ENCODE measurements at places on chromosomes 16 and 17.

GRCh38 chr16:8943001-8943763, 20.5 kb downstream of the USP7 start:
- DNase-seq = no peak

DNA sequence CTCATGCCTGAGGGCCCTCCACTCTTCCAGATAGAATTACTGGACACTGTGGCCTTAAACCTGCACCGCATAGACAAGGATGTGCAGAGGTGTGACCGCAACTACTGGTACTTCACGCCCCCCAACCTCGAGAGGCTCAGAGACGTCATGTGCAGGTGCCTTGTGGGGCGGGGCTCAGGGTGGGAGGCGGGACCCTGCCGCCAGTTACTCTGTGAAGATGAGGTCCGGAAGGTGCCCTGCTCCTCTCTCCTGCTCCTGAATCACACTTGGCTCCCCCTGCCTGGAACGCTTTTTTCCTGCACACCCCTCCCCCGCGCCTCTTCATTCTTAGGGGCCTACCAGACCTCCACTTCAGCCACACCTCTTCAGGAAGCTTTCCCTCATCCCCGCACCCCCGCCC, 24.8 kb downstream of the MNT start:
- no peak for DNase-seq

GRCh38 chr16:12406158-12406557, 397.5 kb downstream of the CPPED1 start:
- DNase-seq = no peak

DNA sequence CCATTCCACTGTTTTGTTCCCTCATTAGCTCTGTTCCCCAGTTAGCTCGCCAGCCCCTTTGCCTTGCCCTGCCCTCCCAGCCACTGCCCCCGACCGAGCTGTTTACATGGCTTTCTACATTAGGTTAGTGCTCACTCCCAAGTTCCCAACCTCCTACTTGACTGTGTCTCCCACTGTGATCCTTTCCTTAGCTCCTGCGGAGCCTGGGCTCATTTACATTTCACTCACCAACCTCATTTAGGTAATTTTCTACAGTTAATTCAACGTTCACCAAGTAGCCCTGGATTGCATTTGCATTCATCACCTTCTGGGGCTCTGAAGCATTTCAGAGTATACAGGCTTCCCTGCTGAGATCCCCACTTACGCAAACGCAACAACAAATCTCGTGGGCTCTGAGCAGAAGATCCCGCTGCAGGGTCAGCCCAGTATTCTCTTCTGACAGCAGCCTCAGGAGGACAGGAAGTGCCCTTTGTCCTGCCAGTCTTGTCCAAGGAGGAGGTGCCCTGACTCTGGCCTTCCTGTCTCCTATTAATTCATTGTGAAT, 325.8 kb upstream of the CCL2 start:
- no peak for DNase-seq

- no peak for DNase-seq
Observed at GRCh38 chr17:64001763-64002529, 3.8 kb downstream of the PRR29 start.

GRCh38 chr17:8608001-8608400, 22.5 kb downstream of the MYH10 start:
- DNase-seq = no peak

DNA sequence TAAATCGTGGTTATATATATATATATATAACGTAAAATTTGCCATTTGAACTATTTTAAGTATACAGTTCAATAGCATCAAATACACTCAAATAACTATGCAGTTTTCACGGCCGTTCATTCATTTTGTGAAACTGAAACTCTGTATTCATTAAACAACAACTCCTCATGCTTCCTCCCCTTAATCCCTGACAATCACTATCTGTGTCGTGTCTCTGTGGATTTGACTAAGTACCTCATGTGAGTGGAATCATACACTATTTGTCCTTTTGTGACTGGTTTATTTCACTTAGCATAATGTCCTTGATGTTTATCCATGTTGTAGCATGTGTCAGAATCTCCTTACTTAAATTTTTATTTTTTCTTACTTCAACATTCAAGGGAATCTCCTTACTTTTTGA, 2.8 kb downstream of the CCL23 start:
- no peak for DNase-seq

GRCh38 chr17:28033972-28034714, 8.3 kb upstream of the NLK start:
- DNase-seq = no peak

DNA sequence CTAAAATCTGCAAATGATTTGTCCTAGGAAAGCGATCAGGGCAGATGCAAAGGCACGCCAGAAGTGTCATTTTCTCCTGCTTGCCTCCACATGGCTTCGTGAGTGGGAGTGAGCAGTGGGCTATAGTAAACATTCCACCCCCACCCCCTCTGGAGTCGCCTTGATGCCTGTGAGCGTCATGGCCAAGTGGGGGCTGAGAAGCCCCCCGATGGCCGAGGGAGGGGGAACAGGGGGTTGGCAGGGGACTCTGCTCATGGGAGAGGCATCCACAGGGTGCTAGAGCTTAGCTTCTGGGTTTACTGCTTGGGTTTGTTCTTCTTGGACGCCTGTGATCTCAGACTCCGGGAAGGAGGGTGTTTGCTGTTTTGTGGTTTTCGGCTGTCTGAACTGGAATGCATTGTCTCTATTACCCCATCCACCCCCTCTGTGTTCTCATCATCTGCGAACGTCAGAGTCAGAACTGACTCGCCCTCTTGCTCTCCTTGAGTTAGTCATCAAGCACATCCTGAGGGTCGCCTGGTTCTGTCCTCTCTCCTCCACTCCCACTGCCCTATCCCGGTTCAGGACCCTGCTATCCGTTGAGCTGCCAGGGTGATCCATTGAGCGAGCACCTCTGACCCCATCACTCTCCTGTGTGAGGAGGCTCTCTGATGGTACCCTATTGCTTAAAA, 15.4 kb downstream of the TNS4 start:
- DNase-seq = no peak

DNA sequence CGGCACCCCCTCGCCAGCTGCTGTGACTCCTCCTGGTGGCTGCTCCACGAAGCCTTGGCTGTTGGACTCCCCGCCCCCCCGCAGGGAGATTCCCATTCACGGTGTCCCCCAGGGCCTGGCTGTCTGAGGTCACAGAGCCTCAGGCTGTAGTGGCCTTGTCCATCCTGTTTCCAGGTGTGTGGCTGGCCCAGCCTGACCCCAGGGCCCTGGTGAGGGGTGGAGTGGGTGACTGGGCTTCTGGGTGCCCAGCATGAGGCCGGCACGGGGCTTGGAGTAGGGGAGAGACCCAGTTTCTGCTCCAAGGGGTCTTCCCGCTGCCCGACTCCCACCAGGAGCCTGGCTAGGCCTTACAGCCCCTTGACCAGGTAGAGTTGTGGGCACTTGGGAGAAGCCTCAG, 10.4 kb downstream of the PRSS27 start:
- DNase-seq = no peak

DNA sequence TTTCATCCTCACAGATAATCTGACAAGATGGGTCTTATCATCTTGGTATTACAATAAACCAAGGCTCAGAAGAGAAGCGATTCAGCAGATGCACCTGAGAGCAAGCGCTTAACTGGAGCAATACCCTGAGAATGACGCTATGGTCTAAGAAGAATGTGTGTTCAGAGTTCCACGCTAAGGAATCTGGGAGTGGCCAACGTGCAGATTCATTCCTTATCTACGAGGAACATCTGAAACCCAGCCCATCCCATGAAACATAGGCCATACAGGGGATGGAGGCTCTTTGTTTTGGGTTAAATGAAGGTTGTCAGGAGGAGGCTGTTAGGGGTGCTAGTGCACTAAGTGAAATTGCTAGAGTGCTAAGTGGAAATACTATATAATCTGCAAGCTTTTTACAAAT, 28.5 kb upstream of the KDM8 start:
- no peak for DNase-seq

- DNase-seq = no peak
Observed at GRCh38 chr17:13395862-13396261, 205.9 kb downstream of the HS3ST3A1 start.

GRCh38 chr16:83803811-83804210, 4.0 kb upstream of the HSBP1 start:
- no peak for DNase-seq

DNA sequence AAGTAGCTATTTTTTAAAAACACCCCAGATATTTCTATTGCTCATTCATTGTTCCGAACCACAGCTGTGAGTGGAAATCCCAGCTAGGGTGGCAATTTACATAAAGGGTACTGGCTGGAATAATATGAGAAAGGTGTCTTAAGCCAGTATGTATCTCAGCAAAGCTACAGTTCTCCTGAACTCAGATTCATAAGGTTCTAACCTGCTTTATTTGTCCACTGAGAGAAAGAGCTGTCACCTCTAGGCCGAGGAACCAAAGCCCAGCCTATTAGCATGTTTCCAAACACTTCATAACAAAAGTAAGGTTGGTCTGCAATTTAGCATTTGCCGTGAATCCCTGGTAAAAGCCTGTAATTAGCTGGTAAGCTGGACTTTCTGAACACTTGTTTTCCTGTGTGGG, 57.0 kb upstream of the CLEC19A start:
- no peak for DNase-seq

DNA sequence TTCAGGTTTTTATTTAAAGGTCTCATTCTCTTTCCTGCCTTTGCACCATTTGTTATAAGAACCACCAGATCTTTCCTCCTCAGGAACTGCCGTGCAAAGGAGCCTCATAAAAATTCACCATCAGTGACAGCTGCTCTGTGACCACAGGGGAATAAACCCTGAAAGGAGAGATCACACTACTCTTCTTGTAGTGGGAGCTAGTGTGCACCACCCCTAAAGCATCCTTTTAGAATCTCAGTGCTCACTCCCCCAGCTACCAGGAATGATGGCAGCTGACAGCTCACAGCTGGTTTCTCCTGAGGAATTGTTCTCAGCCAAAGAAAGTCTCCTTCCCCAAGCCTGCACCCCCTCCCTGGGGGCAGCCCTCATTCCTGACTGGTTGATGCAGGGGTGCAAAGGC, 18.7 kb downstream of the VAT1L start:
- DNase-seq = no peak

- no peak for DNase-seq
Observed at GRCh38 chr17:42779936-42780850, at the start of gene WNK4. Gene WNK4 (plus strand): TSS chr17:42780610. CDS start chr17:42780699, 89 bp downstream.

All from GM12891 (cell line).